ENCODE measurements at places on chromosomes 3 and 15.

GRCh38 chr3:138452436-138452835 is 18.0 kb downstream of the ESYT3 start:
- DNase-seq, result peak; percentile 28

DNA sequence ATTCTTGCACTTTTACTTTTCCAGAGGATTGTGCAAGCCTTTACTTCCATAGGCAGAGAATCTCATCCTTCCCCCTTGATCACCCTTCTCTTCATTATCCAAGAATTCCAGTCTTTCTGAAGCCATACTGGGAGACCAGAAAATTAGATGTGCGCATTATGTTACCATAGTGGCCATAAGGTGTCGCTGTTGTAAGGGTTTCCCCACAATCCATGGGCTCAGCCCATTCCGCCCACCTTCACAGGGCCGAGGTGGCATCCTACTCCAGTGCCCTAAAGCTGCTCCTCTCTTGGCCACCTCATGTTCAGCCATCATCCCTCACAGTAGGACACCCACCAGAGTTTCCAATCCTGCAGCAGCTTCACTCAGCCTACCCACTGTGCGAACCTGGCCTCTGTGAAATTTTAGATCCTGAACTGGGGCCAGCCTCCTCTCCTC is 35.0 kb downstream of the CTSH start:
- no peak for DNase-seq

- no peak for DNase-seq
These were observed 23.5 kb upstream of the HES1 start for GRCh38 chr3:194112120-194113106.

DNA sequence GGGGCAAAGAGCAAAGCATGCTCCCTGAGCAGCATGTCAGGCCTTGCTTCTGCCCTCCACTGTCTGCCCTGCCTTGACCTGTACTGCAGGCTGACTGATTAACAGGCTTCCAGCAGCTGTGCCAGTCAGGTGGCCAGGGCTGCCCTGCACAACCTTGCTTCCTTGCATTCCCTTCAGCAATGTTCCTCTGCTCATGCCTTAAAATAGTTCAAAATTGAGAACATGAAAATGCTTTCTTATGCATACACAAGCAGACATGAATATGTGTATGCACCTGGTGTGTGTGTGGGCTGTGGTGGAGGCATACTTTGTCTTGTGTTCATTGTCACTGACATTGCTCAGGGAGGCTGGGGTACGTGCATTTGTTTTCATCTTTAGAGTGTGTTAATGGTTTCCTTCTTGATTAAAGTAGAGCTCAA is 1.2 kb upstream of the SLC22A13 start:
- no peak for DNase-seq

- DNase-seq, result no peak
These were observed 417.4 kb upstream of the NAALADL2 start for GRCh38 chr3:174441588-174442301.

- DNase-seq, result no peak
These were observed 137.6 kb downstream of the PEAK1 start for GRCh38 chr15:77282333-77282732.

GRCh38 chr3:23809840-23810342 is 4.1 kb downstream of the UBE2E1 start:
- DNase-seq, result no peak
